NCI-H774 (cell line): ENCODE measurements at places on chromosomes 11 and 22.

DNA sequence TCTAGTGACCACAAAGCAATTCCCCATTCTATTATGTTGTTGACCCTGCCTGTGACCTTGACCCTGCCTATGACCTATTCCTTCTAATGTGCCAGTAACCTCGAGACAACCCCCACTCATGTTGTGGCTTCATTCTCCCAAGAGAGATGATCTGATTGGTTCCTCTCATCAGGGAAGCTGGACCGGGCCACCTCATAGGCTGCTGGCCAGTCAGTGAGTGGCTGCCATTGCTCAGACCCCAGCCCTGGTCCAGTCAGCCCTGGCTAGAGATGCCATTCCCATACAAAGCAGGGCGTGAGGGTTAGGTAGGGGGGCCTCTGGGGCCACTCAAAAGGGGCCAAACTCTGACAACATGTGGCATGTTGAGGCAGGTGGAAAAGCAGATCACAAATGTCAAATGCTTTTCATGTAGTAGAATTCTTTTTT, 11.9 kb downstream of the SLC29A2 start:
- no peak for DNase-seq

- no peak for DNase-seq
These were observed 1205.4 kb downstream of the TBC1D22A start for GRCh38 chr22:47967831-47968230.

- DNase-seq = no peak
These were observed 33.9 kb downstream of the ANO1 start for GRCh38 chr11:70112017-70112434.

DNA sequence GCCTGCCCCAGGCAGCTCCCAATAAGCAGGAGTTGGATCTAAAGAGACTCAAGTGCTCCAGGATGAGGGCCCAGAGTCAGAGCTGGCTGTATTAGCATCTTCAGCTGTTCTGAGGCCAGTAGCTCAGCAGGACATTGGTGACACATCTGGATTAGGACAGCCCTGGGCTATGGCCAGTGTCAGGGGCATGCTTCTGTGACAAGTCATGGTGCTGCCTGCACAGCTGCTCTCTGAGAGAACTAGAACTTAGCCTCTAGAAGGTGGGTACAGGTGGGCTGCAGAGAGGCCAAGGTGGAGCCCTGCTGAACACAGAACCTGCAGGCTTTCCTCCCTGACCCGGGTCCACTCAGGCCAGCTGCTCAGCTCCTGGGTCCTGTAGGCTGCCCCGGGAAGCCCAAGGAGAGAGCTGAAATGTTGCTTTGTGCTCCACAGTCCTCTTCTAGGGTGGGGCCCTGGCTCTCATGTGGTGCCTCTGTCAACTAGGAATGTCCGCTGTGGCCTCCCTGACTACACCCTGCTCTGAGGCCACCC, 426.9 kb downstream of the SOX6 start:
- DNase-seq = no peak

GRCh38 chr11:118699506-118700220, 20.2 kb upstream of the TREH start:
- no peak for DNase-seq

DNA sequence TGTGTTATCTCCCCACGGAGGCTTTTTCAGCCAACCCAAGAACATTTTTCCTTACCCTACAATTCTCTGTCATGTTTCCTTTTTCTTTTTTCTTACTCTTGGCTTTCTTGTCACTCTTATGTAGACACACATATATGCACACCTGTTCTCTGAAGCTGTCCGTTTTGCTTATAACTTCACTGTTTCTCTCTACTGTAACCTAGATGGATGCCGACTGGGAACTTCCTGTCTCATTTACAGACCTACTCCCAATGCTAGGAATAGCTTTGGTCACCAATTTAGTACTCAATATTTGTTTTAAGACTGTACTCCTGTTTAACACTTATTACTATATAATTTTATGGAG, 9.9 kb upstream of the CASP12 start:
- DNase-seq = no peak

GRCh38 chr11:62514151-62514550, 32.5 kb downstream of the AHNAK start:
- no peak for DNase-seq

DNA sequence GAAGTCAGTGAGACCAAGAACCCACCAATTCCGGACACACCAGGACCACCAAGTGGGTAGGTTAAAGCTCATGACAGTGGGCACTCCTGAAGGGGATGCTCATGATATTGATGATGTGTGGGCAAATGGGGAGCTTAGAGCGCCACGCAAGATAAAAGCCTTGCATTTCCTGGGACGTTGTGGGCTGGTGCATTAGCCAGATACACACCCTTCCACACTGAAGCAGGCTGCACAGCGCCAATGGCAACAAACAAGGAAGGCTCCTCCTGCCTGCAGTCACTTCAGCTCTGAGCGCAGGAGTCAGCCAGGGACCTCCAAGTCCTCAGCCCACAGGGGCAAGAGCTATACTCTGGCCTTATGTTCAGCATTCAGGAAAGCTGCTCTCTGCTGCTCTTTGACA, 20.6 kb downstream of the TMEM218 start:
- no peak for DNase-seq

- DNase-seq = no peak
These were observed 10.4 kb downstream of the CHRDL2 start for GRCh38 chr11:74720596-74721478.

DNA sequence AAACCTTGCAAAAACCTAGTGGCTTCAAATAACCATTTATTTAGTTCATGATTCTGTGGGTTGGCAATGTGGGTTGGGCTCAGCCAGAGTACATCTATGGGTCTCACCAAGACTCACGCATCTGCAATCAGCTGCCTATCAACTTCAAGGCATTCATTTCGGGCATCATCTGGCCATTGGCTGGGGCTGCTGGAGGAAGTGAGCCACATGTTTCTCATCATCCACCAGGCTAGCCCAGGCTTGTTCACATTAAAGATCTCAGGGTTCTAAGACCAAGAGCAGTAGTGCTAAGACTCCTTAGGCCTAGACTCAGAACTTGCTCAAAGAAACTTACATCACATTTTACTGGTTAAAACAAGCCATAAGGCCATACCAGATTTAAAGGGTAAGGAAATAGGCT, 478.9 kb upstream of the ARHGAP42 start:
- DNase-seq = no peak

- no peak for DNase-seq
These were observed 54.7 kb downstream of the PICALM start for GRCh38 chr11:86014221-86014620.

DNA sequence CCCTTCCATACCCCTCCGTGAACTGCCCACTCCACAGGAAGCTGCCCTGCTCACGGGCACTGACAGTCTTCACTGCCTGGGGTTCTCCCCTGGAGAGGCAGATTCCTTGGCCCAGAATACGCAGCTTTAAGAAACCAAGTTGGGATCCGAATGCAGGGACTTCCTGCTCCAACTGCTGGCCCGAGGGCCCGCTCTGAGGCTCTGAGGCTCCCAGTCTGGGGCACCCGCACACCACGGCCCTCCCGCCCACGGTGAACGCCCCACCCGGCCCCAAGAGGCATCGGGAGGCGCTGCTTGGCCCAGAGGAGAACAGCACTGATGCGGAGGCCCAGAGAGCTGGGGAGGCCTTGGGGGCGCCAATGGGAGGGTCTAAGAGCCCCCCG, 42.3 kb downstream of the IGF2 start:
- no peak for DNase-seq

- DNase-seq = peak; percentile 70
These were observed 159.7 kb downstream of the DBX1 start for GRCh38 chr11:20000351-20001134.

DNA sequence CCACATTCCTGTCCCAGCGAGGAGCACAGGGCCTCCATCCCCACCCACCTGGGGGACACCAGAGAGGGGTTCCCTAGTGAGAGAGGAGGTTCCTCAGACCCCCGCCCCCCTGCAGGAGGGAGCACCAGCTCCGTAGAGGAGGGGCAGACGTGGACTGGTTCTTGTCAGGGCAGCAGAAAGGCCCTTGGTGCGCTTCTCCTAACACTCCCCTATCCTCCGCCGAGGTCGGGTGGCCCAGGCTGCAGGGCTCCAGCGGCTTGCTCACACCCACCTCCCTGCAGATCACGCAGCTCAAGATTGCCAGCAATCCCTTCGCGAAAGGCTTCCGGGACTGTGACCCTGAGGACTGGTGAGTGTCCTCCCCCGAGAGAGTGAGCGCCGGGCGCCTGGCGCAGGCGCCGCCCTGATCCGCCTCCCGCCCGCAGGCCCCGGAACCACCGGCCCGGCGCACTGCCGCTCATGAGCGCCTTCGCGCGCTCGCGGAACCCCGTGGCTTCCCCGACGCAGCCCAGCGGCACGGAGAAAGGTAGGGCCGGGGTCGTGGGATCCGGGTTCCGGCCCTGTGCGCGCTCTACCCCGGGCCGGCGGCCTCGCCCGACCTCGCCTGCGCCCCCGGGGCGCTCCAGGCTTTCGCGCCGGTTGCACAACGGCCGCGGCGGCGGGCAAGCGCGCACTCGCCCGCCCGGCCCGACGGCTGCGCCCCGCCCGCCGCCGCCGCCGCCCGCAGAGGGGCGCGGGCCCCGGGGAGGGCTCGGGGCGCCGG, 5.1 kb downstream of the TBX1 start:
- no peak for DNase-seq

DNA sequence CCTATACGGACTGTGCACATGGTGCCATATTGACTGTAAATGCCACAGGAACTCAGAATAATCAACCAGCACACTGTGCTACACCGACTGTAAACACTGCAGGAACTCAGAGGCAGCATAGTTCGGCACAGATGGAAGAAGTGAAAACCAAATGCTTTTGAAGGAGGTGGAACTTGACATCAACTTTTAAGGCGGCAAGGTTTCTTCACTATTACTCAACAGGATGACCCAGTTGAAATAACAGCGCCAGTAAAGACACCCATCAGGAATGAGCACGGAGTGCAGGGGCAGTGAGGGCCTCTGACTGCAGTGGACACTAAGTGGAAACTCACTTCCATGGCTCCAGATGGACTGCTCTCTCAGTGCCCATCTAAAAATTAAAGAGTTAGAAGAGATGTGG, 15.7 kb downstream of the TESMIN start:
- DNase-seq = no peak

DNA sequence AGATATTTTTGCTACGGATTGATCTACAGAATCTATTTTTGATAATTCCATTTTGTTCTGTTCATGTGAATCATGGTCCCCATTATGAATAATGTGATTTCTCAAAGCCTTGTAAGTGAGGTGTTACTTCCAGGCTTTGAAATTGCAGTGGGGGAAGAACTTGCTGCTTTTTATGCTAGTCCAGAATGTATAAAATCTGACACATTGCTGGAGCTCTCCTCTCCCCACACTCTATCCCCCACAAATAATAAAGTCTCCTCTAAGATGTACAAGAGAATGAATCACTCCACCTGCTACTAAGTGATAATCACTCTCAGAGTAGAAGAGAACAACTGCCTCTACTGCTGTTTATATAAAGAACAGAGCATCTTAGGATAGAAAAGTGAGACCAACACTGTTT, 5.9 kb upstream of the RAB6A start:
- no peak for DNase-seq

DNA sequence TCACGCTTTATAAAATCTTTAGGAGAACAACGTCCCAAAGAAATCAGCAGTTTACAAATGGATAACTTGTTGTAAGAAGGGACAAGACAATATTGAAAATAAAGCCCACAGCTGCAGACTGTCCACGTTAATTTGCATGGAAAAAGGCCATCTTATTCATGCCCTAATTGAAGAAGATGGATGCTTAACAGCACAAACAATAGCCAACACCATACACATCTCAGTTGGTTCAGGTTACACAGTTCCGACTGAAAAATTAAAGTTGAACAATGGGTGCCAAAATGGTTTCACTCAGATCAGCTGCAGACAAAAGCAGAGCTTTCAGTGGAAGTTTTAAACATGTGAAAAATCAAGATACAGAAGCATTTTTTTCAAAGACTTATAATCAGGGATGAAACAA, 314.2 kb downstream of the RAB38 start:
- no peak for DNase-seq

- DNase-seq = no peak
These were observed 38.9 kb upstream of the CCDC34 start for GRCh38 chr11:27401833-27402316.

DNA sequence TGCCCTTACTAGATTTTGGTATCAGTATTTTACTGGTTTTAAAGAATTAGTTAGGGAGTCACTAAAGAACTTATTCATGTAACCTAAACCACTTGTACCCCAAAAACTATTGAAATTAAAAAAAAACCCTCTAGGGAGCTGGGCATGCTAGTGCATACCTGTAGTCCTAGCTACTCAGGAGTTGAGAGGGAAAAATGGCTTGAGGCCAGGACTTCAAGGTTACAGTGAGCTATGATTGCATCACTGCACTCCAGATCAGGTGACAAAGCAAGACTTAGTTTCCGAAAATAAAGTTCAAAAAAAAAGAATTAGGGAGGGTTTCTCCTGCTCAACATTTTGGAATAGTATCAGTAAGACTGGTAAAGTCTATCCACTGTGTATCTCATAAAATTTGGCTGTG, 364.4 kb upstream of the LUZP2 start:
- DNase-seq = no peak

- DNase-seq = no peak
These were observed 72.8 kb upstream of the KCNQ1OT1 start for GRCh38 chr11:2772544-2773031.

- no peak for DNase-seq
These were observed 125.6 kb downstream of the CSNK2A3 start for GRCh38 chr11:11227296-11228085.

DNA sequence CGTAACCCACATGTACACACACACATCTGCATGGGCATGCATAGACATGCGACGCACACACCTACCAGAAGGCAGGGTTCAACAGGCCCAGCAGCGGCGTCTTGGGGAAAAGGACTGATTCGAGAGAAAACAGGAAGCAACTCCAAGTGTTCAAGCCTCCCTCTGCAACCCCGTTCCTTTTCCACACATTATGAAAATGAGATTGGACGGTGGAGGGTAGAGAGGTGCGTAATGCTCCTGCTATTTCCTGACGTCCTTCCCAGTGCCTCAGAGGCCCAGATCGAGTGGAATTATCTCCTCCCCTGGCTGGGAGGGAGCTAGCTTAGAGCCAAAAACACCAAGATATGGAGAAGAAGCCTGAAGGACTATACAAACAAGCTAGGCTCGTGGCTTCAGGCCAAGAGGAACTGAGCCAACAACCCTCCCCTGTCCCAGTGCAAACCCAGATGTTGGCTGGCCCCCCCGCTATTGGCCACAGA, 289.2 kb downstream of the MN1 start:
- no peak for DNase-seq

DNA sequence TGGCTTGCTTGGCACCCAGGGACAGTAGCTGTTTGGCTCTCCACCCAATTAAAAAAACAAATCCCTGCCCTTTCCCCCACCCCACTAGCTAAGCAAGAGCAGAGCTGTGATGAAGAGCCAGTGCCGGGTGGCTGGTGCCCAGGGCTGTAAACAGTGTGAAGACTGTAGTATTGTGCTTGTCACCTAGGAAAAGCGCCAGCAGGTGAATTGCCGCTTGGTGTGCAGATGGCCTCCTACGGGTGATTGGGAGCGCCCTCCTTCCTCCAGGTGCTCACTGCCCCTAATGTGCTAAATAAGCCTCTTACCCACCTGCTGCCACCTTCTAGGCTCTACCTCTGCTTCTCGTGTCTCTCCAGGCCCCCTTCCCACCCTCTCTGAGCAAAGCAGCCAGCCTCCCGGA, 18.4 kb upstream of the RAPSN start:
- peak; percentile 78 for DNase-seq

- DNase-seq = no peak
These were observed 22.0 kb upstream of the CD44 start for GRCh38 chr11:35116762-35117640.

- DNase-seq = peak; percentile 53
These were observed 79.1 kb upstream of the LMO2 start for GRCh38 chr11:33970984-33971466.
